ENCODE measurements at places on chromosomes 7 and 10.

GRCh38 chr7:73567846-73568685 is 10.3 kb downstream of the TBL2 start:
- no peak for DNase-seq

DNA sequence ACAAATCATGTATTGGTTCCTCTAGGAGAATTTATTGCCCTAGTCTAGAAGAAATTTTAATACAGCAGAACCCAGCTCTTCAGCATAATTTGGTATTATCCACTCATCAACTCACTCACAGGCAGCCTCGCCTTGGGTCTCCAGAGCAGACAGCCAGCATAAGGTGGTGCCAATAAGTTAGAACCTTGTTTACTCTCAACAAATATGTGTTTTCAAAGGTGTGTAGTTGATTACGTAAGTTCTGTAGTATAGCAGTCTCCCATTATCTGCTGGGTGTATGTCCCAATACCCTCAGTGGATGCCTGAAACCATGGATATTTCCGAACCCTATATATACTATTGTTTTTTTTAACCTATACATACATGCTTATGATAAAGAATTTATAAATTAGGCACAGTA is 522.5 kb upstream of the LRRN3 start:
- DNase-seq = no peak

DNA sequence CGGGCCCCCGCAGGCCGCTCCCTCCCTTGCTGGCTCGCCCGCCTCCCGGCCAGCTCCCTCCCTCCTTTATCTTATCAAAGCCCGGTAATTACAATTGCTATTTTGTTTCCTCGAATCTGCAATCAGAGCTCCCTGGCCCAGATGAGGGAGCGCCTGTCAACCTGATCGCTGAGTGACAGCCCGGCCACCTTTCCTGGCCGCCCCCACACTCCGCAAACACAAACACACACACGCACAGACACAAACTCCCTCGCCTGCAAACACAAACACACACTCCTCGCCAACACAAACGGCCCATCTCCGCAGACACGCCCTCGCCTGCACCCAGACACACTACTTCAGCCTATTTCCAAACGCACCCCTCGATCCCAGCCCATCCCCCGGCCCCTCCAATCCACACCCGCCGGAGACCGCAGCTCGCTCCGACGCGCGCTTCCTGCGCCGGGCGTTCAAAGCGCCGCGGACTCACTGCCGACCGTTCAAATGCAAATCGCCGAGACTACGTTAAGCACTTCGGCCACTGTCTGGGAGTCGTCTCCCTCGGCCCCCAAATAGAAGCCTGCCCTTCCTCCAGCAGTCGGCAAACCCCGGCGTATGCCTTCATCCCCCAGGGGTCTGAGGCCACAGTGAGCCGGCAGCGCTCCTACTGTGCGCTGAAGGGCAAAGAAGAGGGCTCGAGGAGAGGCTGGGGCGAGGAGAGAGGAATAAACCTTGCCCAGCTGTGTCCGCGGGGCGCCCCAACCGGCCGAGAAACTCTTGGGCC is 3.0 kb upstream of the FGF8 start:
- no peak for DNase-seq

GRCh38 chr10:99529591-99530107 is 3.1 kb upstream of the NKX2-3 start:
- DNase-seq = no peak

- DNase-seq = peak; percentile 34
Measured at GRCh38 chr7:74371381-74372341, 82.0 kb upstream of the GTF2IRD1 start.

- DNase-seq = no peak
Measured at GRCh38 chr7:17558558-17559332, 260.3 kb downstream of the AHR start.

DNA sequence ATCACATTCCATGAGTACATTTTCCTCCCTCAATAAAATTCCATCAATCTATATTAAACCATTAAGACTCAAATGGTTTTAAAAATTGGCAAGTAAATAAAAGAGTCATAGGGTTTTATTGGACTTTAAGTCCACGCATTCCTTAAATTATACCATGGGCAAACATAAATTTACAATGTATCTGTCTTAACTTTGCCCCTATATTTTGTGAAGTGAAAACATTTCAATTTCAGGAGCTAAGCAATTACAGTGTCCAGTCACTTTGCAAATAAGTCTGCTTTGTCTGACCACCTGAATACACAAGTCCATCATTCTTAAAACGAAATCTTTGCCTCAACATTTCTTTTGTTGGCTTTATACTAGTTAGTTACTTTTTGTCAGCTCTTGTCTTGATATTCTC is 197.5 kb upstream of the SEMA3D start:
- no peak for DNase-seq

GRCh38 chr7:127946847-127947246 is 84.4 kb downstream of the LRRC4 start:
- DNase-seq = no peak

GRCh38 chr10:11162828-11163599 is 145.3 kb downstream of the CELF2 start:
- DNase-seq = no peak

All from NCI-H345 (cell line).